Immature natural killer cell (primary cell): ENCODE measurements at places on chromosomes 12 and 14. TPM values are rescaled to one million over a fixed set of nuclear protein-coding genes. Genes with fewer than 3 reads are reported as not detected.

AHNAK2 gene
- polyA plus RNA-seq = not detected

SYNE3 gene
- not detected for polyA plus RNA-seq

DNA sequence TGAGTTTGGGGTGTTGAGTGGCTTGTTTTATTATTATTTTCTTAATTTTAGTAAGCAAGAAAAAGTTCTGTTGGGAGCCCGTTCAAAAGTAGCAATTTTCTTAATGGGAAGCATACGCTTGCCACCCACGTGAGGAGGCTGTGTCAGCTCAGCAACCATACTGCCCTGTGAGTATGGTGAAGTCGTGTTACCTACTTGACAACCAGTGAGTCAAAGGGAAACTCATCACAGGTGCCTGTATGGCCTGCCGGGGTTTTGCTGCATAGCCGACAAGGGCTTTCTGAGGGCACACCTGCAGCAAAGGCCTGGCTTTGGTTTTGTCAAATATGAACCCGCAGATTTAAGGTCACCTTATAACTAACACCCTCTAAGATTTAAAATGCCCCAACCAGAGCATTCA lies 31.1 kb downstream of the PITPNM2 start:
- no peak for DNase-seq

DNA sequence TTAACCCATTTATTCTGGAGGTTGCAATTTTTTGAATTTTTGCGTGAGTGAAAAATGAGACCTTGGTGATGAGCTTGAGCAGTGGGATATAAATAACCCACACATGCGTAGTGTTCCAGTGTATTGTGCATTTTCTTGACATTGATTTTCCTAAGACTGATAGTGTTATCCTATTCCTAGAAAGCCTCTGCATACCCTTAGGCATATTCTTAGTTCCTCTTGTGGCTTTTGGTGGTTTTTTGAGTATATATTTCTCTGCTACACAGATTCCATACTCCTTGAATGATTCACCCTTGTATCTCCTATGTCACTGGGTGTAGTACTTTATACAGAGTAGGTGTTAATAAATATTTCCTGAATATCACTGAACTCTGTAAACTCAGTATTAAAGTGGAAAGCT lies 363.4 kb upstream of the PDE3A start:
- DNase-seq = no peak
